ENCODE measurements at places on chromosomes 4 and X.
A peak's percentile ranks its signal among the peaks of the same experiment; 100 is the strongest.

- DNase-seq = no peak
Observed at GRCh38 chr4:137394018-137394417, 138.3 kb downstream of the PCDH18 start.

DNA sequence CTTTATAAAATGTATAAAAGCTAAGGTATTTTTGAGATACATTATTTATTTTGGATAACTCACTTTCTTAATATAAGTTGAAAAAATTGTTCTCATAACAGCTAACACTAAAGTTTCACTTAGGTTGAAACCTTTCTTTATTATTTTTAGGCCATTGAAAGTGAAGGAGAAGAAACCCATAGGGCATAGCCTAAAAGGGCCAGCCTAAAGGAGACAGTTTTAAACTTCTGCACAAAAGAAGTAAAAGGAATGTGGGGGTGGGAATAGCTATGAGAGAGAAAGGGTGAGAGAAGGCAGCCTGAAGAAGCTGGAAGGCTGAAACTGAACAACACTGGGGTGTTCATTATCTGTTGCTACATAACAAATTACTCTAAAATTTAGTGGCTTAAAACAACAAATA lies 57.6 kb upstream of the RAPGEF2 start:
- DNase-seq = no peak

GRCh38 chr4:181443021-181443420 lies 800.2 kb upstream of the TENM3 start:
- DNase-seq = no peak

DNA sequence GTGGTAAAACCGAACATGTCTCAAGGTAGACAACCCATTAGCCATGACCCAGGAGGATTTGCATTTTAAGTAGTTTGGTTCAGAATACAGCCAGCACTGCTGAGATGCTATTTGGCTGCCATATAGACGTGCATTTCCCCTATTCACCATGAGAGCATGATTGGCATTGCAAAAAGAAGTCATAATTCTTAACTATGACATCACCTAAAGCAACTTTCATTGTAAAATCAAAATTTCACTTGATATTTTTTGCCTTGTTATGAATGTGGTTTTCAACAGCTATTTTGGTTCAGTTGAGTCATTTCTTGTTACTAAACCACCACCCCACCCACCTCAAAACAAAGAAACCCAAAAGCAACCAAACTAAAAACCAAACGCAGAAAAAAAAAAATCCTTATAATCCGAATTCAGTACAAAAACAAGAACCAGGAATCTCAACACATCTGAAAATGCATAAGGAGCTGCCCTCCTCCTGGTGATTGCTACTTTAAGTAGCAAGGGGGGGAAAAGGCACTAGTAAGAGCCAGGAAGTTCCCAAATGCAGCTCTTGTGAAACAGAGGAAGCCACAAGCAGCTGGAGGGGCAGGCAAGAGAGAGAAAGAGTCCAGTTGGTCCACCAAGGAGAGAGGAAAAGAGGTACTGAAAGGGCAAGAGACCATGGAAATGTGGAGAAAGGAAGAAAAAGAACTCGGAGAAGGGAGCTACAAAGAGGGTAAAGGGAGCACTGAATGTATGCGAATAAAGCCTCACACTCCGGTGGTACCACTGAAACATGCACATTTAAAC lies 3.1 kb downstream of the SLITRK4 start:
- no peak for DNase-seq

- no peak for DNase-seq
Observed at GRCh38 chrX:7314425-7314824, 166.5 kb upstream of the PUDP start.

DNA sequence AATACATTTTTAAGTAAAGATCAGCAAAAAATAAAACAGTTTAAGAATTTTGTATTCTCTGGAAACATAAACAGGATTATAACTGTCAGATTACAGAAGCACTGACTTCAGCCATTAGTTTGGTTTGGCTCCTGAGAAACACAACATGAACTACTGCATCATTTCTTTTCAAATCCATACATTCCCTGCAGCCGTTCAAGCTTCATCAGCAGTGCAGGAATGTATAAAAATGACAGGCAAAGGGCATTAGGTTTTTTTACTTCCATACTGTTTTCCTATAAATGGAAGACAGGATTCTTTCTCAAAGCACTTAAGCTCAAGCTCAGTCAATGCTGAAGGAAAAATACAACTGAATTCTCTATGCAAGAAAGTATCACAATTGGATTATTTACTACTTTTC lies 4.2 kb upstream of the MAB21L2 start:
- no peak for DNase-seq

DNA sequence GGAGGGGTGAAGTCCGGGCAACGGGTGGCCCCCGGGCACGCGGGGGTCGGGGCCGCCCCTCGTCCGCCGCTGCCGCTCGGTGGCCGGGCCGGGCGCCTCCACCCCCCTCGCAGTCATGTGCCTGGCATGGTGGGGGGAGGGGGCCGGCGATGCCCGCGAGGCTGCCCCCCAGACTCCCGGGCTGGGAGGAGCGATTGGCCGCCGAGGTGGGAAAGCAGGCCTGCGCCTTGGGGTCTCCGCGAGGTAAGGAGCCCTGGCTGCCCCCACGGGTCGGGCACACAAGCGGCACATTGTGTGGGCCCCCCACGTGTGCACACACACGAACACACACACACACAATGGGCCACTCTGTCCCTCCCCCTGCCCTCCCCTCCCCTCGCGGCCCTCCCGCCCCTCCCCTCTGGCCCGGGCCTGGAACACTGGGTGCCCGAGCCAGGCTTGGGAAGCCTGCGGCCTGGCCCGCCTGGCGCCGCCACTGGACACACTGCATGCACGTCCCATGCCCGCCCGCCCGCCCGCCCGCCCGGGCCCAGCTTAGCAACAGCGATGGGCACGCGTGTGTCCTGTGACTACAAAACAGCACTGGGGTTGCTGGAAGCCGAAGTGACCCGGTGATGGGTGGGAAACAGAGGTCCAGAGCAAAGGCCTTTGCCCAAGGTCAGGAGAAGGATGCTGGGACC lies 1.3 kb downstream of the SLC6A8 start:
- DNase-seq = no peak

- peak; percentile 39 for DNase-seq
Observed at GRCh38 chr4:15906020-15906443, 32.5 kb downstream of the FGFBP1 start.

DNA sequence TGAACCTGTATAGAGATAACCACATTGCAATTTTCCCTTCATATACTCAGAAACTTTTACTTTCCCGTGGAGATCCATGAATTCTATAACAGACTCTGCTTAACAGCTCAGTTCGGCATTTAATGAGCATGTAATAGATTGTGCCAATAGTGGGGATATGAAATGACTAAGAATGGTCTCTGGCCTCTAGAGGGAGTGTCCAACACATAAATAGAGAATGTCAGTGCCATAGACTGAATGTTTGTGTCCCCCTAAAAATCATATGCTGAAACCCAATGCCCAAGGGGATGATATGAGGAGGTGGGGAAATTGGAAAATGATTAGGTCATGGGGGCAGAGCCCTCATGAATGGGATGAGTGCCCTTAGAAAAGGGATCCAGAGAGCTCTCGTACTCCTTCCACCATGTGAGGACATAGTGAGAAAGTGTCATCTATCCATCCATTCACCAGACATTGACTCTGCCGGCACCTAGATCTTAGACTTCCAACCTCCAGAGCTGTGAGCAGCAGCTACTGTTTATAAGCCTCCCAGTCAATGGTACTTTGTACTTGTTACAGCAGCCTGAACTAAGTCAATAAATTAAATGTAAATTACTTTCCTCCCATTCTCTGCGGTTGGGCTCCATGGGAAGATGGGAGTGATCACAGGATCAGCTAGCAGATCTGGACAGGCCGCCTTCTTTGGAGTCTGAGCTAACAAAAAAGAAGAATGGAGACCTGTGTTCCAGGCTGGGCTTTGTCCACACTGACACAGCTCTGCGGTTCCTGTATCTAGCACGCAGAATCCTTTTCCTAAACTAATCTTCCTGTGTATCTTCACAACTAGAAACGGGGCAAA lies 28.1 kb upstream of the HPSE start:
- DNase-seq = no peak

GRCh38 chr4:71261001-71261400 lies 77.8 kb upstream of the SLC4A4 start:
- DNase-seq = no peak

DNA sequence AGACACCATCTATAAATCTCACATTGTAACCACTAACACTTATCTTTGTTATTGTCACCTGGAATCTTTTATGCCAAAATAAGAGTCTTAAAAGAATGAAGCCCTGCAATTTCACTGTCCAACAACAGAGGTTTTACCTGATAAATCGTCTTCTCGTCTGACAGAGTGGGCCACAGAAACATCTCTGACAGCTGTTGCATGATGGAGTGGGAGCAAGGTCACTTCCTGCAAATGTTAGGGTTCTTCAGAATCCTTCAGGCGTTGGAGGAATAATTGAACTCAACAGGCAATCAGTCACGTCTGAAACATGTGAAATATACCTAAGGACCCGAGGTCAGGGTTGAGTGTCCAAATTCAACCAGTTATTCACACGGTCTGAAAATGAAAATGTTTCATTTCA lies 353.6 kb downstream of the TRIML1 start:
- DNase-seq = no peak

DNA sequence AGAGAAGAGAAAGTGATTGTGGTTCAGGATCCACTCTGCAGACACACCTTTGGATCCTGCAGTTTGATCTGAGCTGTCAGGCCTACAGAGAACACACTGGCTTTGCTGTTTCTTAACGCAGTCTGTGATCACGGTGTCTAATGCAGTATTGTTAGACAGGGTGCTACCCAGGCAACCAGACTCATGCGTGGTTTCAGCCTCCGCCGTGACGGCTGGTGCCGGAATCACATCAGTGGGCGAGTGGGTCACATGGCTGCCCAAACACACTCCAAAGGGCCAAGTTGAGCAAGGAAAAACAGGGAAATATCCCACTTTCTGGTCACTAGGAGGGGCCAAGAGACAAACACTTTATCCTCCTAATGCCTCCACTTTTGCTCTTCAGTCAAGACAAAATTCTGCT lies 27.5 kb downstream of the CCDC149 start:
- DNase-seq = no peak

- no peak for DNase-seq
Observed at GRCh38 chr4:62162606-62163005, 962.5 kb downstream of the ADGRL3 start.

DNA sequence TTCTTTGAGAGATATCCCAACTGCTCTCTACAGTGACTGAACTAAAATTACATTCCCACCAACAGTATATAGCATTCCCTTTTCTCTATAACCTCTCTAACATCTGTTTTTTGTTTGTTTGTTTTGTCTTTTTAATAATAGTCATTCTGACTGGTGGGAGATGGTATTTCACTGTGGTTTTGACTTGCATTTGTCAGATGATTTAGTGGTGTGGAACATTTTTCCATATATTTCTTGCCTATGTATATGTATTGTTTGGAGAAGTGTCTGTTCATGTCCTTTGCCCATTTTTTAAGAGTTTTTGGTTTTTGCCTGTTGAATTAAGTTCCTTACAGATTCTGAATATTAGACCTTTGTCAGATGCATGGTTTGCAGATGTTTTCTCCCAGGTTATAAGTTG lies 9.0 kb downstream of the USO1 start:
- DNase-seq = no peak

DNA sequence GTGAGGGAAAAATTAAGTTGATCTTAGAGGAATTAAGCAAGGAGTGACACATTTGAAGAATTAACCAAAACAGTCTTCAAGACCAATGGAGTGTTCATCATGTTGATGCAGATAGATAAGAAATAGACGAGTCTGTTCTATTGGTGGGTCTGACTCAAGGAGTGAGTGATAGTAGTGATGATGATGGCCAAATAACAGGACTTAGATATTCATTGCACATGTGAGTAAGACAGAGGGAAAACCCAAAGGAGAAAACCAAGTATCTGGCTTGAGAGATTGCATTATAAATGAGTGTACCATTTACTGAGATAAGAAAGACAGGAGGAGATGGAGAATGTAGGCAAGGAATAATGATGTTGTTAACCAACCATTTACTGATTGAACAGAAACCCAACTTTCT lies 321.3 kb downstream of the ADGRL3 start:
- no peak for DNase-seq

- DNase-seq = no peak
Observed at GRCh38 chr4:60502733-60503132, 697.4 kb upstream of the ADGRL3 start.

DNA sequence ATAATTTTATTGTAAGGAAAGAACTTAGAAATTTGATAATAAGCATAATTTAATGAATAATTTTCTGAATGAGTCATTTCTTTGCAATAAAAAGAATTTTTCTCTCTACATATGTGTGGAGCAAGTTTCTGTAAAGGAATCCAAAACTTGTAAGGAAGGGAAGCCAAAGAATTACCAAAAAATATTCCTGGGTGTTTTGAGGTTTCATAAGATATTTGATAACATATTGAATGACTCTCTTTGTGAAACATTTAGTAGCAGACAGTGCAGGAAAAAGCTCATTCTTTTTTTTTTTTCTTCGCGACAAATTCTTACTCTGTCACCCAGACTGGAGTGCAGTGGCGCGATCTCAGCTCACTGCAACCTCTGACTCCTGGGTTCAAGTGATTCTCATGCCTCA lies 469.0 kb upstream of the MAGEB2 start:
- no peak for DNase-seq

DNA sequence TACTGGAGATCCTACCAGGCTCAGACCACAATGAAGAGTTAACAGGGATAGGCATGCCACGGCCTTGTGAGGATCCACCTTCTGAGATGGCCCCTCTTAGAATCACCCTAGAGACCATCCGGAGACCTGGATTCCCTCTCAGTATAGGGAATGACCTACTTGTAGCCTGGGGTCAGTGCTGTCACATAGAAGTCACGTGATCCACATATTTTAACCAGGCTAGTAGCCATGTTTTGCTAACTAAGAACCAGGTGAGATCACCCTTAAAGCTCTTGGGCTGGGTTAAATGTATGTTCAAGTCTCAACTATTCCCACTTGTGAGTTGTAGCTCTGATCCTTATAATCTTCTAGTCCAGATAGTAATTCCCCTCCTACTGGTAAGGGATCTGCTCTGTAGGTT lies 215.4 kb downstream of the CCNG2 start:
- no peak for DNase-seq

- no peak for DNase-seq
Observed at GRCh38 chr4:48173056-48173991, 39.3 kb upstream of the TXK start.

DNA sequence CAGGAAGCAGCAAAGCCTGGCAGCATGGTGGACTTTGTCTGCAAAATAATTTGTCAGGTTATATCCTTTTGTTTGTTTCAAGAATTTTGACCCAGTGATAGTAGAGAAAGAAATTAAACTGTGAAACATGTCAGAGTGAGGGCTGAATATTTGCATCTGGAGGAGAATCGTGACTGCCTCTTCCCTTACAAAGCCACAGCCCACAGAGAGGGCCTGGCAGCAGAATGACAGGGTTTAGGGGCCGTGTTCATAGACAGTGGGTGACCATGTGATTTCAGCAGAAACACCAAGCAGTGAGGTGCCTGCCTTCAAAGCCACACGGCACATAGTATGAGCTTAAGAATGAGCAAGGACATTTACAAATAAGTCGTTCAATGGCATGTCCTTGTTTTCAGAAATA lies 24.4 kb upstream of the PLAC8 start:
- DNase-seq = no peak

GRCh38 chr4:56130606-56131155 lies 181.9 kb downstream of the CEP135 start:
- no peak for DNase-seq

GRCh38 chr4:38606587-38606905 lies 57.5 kb upstream of the KLF3 start:
- no peak for DNase-seq

Measured in stimulated activated CD4-positive, alpha-beta T cell treated with anti-CD3 and anti-CD28 coated beads, Interleukin-1b, Interleukin-23, amount 100 ng/mL, for 48 hours (primary cell).